ENCODE measurements at places on chromosomes 4 and X. TPM values are rescaled to one million over a fixed set of nuclear protein-coding genes. Genes with fewer than 3 reads are reported as not detected.

- H3K36me3 ChIP-seq: no peaks in the 10 kb centered on the region
- H3K4me3 ChIP-seq: no peak overlapping the region
- DNase-seq: no peak
- peaks cover 2% of the 10 kb centered on the region for H3K27me3 ChIP-seq
Measured at GRCh38 chrX:14064626-14065432, 35.1 kb upstream of the GEMIN8 start.

DCAF8L2 gene
- polyA plus RNA-seq: not detected

DNA sequence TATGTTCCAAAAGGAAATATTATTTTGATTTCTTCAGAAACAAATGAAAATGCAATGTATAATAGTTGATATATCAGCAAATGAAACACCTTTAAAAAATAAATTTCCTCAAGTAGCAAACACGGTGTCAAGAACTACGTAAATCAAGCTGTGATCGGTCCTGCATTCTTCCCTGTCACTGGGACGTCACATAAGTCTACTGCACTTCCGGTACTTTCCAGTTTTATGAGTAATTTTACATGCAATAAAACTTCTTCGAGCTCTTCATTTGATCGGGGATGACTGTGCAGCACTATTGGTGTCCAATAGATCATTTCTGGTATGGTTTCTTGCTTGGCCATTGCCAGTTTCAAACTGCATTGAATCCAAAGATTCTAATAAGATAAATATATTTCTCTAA lies 114.0 kb upstream of the VEGFC start:
- no peak overlapping the region for H3K4me3 ChIP-seq
- DNase-seq: no peak

DNA sequence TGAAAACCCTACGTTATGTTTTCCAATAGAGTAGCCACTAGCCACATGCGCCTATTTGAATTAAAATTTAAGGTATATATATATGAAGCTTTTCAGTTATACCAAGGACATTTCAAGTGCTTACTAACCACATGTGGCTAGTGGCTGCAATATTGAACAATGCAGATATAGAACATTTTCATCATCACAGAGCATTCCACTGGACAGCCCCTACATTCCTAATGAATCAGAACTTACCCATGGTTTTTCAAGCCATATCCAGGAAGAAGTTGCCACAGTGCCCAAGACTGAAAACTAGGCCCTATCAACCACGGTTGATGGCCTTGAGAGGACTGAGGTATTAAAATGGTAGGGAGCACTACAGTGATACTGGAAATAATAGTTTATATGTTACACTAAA lies 29.7 kb downstream of the NEK1 start:
- H3K36me3 ChIP-seq: peaks cover 25% of the 10 kb centered on the region
- H3K4me3 ChIP-seq: no peak overlapping the region
- no peak for DNase-seq
- no peaks in the 10 kb centered on the region for H3K4me1 ChIP-seq
- no peaks in the 10 kb centered on the region for H3K27me3 ChIP-seq
- H3K27ac ChIP-seq: no peak overlapping the region

GRCh38 chr4:54213761-54214160 lies 15.3 kb upstream of the PDGFRA start:
- peaks cover 7% of the 10 kb centered on the region for H3K4me1 ChIP-seq
- no peaks in the 10 kb centered on the region for H3K36me3 ChIP-seq
- no peak overlapping the region for H3K27ac ChIP-seq

DNA sequence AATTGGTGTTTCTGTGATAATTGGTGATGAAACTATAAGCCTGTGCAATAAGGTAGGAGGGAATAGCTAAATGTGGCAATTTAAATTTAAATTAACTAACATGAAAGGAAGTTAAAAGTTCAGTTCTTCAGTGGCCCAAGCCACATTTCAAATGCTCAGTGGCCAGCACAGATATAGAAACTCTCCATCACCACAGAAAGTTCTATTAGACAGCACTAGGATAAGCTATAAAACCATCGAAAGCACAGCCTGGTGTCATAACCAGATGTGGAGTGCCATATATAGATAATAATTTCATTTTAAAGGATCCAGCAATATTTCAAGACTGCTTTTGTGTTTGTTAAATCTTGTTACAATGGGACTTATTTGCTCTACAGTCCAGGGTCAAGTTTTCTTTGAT lies 119.3 kb upstream of the NR3C2 start:
- no peak overlapping the region for H3K27ac ChIP-seq
- H3K27me3 ChIP-seq: peaks cover 4% of the 10 kb centered on the region
- H3K36me3 ChIP-seq: no peaks in the 10 kb centered on the region
- no peaks in the 10 kb centered on the region for H3K4me1 ChIP-seq

GRCh38 chrX:2665387-2666304 lies 25.4 kb upstream of the CD99 start:
- no peak overlapping the region for H3K4me3 ChIP-seq
- no peak for DNase-seq
- H3K36me3 ChIP-seq: no peaks in the 10 kb centered on the region

- H3K27ac ChIP-seq: no peak overlapping the region
- no peak overlapping the region for H3K4me3 ChIP-seq
- H3K27me3 ChIP-seq: peaks cover 3% of the 10 kb centered on the region
- no peaks in the 10 kb centered on the region for H3K36me3 ChIP-seq
- no peaks in the 10 kb centered on the region for H3K4me1 ChIP-seq
- DNase-seq: no peak
Measured at GRCh38 chr4:182491719-182492118, 248.5 kb downstream of the TENM3 start.

DNA sequence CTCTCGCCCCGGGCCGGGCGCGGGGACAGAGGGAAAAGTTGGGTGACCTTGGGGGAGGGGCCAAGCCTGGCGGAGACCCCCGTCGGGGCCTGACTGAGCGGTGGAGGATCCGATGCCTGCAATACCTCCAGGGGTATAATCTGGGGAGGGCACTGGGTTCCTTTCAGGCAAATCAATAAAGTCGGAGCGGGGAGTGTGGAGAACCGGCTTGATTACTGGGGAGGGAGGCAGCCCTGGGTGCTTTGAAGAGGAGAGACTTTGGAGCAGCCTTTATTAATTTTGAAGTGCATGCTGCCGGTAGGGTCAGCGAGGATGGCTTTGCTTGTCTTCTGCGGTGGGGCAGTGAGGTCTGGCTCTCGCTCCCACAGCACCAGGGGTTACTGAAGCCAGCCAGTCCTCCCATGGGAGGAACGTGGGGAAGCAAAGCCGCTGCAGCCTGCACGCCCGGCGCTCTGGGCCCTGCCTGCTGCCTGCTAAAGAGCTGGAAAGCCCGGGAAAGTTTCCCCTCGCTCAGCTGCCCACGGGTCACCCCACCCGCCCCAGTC lies 403 bp upstream of the LGI2 start:
- H3K27me3 ChIP-seq: peaks cover 42% of the 10 kb centered on the region
- no peak for DNase-seq
- peaks cover 3% of the 10 kb centered on the region for H3K4me1 ChIP-seq

PLA2G12A gene
- polyA plus RNA-seq: 33.9 TPM

GRCh38 chrX:84123585-84123984 lies 64.4 kb downstream of the RPS6KA6 start:
- H3K36me3 ChIP-seq: no peaks in the 10 kb centered on the region
- H3K27me3 ChIP-seq: no peaks in the 10 kb centered on the region
- H3K4me3 ChIP-seq: no peak overlapping the region
- H3K27ac ChIP-seq: no peak overlapping the region

DNA sequence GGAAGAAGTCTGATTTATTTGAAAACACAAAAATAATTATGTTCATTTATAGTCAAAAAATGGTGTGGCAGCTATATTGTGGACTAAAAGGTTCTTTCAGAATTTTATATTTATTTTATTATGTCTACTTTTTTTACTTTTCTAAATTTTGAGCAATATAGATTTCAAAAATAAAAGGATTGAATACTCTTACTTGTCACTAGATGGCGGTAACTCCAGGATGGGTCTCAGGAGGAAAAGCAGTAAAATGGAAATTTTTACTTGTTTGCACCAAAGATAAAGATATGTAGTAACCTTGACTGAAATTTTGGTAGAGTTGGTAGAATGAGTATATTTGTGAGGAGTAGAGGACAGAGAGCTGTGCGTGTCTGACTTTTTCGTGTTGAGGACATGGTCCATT lies 14.5 kb upstream of the DACH2 start:
- H3K27me3 ChIP-seq: peaks cover 8% of the 10 kb centered on the region
- no peak overlapping the region for H3K27ac ChIP-seq
- no peaks in the 10 kb centered on the region for H3K36me3 ChIP-seq
- H3K4me1 ChIP-seq: no peaks in the 10 kb centered on the region

GRCh38 chr4:10917566-10917965 lies 233.0 kb upstream of the CLNK start:
- H3K27me3 ChIP-seq: no peaks in the 10 kb centered on the region
- H3K4me3 ChIP-seq: no peak overlapping the region
- H3K4me1 ChIP-seq: no peaks in the 10 kb centered on the region

- no peak overlapping the region for H3K27ac ChIP-seq
- no peak for DNase-seq
- no peaks in the 10 kb centered on the region for H3K36me3 ChIP-seq
- H3K4me3 ChIP-seq: no peak overlapping the region
- H3K27me3 ChIP-seq: peaks cover 4% of the 10 kb centered on the region
Measured at GRCh38 chr4:183788308-183788905, 116.7 kb upstream of the STOX2 start.

PRR32 gene
- not detected for polyA plus RNA-seq

GRCh38 chrX:123267220-123267619 lies 83.1 kb downstream of the GRIA3 start:
- H3K27me3 ChIP-seq: no peaks in the 10 kb centered on the region
- H3K36me3 ChIP-seq: no peaks in the 10 kb centered on the region
- H3K27ac ChIP-seq: no peak overlapping the region
- no peak overlapping the region for H3K4me3 ChIP-seq
- DNase-seq: no peak

ODAM gene
- not detected for polyA plus RNA-seq

DNA sequence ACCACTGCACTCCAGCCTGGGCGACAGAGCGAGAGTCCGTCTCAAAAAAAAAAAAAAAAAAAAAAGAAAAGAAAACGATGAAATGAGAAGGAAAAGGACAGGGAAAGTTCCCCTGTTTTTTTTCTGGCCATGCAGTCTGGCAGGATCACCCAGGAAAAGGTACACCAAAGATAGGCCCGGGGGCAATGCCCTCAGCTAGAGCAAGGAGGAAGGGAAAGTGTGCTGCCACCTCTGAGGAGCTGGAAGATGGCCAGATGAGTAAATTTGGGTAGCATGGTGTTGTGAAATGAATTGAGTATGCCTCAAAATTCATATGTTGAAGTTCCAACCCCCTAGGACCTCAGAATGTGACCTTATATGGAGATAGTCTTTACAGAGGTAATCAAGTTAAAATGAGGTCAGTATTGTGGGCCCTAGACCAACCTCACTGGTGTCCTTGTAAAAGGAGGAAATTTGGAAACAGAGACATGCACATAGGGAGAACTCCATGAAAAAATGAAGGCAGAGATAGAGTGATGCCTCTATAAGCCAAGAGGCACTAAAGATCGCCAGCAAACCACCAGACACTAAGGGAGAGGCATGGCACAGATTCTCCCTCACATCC lies 28.9 kb downstream of the MAOB start:
- H3K27ac ChIP-seq: no peak overlapping the region
- H3K36me3 ChIP-seq: no peaks in the 10 kb centered on the region
- DNase-seq: no peak
- H3K27me3 ChIP-seq: peaks cover 15% of the 10 kb centered on the region
- H3K4me1 ChIP-seq: no peaks in the 10 kb centered on the region

- H3K4me1 ChIP-seq: peaks cover 9% of the 10 kb centered on the region
- H3K27ac ChIP-seq: no peak within 1 kb of the TSS
- peaks cover 12% of the 10 kb centered on the region for H3K27me3 ChIP-seq
- no peaks in the 10 kb centered on the region for H3K36me3 ChIP-seq
- H3K4me3 ChIP-seq: peak within 1 kb of the TSS; percentile 38
- DNase-seq: no peak
Measured at GRCh38 chr4:107035819-107036583, at the start of gene DKK2. Gene DKK2 (minus strand): TSS chr4:107036313. CDS start chr4:107035591, 722 bp downstream.

GRCh38 chr4:25088093-25088952 lies 57.6 kb upstream of the LGI2 start:
- no peak overlapping the region for H3K27ac ChIP-seq
- peaks cover 1% of the 10 kb centered on the region for H3K27me3 ChIP-seq
- no peaks in the 10 kb centered on the region for H3K4me1 ChIP-seq
- H3K4me3 ChIP-seq: no peak overlapping the region

DNA sequence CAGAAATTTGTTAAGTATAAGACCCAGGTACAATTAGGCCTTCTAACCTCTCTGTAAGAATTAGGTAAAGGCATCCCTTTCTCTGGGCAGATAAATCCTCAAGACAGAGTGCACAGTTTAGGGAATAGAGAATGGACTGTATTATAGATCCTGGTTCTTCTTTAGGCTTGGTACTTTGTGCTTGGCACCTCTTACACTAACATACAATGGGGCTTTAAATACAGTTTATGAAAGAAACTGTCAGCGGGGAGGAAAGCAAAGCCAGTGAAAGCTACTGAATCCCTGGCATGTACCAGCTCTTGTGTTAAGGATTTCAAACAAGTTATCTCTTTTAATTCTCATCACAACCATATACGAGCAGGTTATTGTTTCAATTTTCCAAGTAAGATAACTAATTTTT lies 1350.0 kb downstream of the ADGRL3 start:
- H3K4me3 ChIP-seq: no peak overlapping the region
- no peaks in the 10 kb centered on the region for H3K4me1 ChIP-seq
- DNase-seq: no peak
- no peaks in the 10 kb centered on the region for H3K36me3 ChIP-seq
- H3K27me3 ChIP-seq: peaks cover 1% of the 10 kb centered on the region

MAOA gene
- not detected for polyA plus RNA-seq

GRCh38 chrX:12149670-12150407 lies 11.6 kb downstream of the FRMPD4 start:
- DNase-seq: no peak
- H3K36me3 ChIP-seq: no peaks in the 10 kb centered on the region
- no peak overlapping the region for H3K4me3 ChIP-seq
- no peak overlapping the region for H3K27ac ChIP-seq
- H3K27me3 ChIP-seq: peaks cover 11% of the 10 kb centered on the region
- no peaks in the 10 kb centered on the region for H3K4me1 ChIP-seq

DNA sequence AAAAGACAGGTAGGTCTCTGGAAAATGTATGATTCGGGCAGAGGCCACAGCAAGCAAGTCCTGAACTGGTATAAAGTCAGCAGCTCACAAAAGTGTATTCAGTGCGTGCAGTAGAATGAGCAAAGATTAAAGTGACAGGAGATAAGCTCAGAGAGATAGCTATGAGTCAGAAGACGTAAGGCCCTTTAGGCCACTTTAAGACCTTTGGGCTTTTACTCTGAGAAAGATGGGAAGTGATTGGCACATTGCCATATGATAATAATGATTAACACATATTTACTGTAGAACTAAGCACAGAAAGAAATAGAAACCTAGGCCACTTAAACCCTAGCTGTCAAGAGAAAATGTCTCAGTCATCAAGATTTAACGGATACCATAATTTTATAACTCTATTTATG lies 51.7 kb downstream of the TBCK start:
- H3K4me3 ChIP-seq: no peak overlapping the region
- no peak for DNase-seq
- H3K27ac ChIP-seq: no peak overlapping the region
- H3K36me3 ChIP-seq: no peaks in the 10 kb centered on the region
- no peaks in the 10 kb centered on the region for H3K4me1 ChIP-seq

FOXR2 gene
- polyA plus RNA-seq: not detected

Measured in immature natural killer cell (primary cell).